ENCODE measurements at places on chromosomes 1 and 21. TPM values are rescaled to one million over a fixed set of nuclear protein-coding genes. Genes with fewer than 3 reads are reported as not detected.

Gene CYYR1
- total RNA-seq = 5.4 TPM

Gene OBSCN
- total RNA-seq = 13.5 TPM

Gene DYNLT4
- not detected for total RNA-seq

Gene CNTN2
- total RNA-seq = 16.1 TPM

Gene ATP1A4
- total RNA-seq = 0.10 TPM

Gene SIM2
- not detected for total RNA-seq

Gene SLC5A9
- 0.10 TPM for total RNA-seq

Gene RBP7
- 0.89 TPM for total RNA-seq

Gene FAM163A
- total RNA-seq = 1.9 TPM

Gene PLEKHN1
- total RNA-seq = not detected

Gene RPTN
- total RNA-seq = not detected

Data from spinal cord (tissue), 10 donors.